ENCODE measurements at places on chromosomes 4 and X. TPM values are rescaled to one million over a fixed set of nuclear protein-coding genes. Genes with fewer than 3 reads are reported as not detected.

DNA sequence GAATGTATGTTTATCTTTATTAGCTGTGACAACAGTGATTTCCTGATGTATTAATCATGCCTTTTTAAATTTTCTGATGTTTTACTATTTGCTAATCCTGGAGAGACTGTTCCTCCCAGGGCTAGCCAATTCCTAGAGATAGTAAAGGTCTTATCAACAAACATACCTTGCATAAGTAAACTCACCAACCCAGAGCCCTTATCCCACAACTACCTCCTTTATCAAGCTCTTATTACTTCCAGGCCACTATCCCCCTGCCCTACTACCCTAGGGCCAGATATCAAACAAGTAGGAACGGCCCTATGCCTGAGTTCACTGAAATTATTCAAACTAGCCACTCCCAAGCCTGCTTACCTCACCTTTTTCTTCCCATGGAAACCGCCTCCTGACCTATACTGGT is 58.2 kb upstream of the NPNT start:
- no peak for DNase-seq

DNA sequence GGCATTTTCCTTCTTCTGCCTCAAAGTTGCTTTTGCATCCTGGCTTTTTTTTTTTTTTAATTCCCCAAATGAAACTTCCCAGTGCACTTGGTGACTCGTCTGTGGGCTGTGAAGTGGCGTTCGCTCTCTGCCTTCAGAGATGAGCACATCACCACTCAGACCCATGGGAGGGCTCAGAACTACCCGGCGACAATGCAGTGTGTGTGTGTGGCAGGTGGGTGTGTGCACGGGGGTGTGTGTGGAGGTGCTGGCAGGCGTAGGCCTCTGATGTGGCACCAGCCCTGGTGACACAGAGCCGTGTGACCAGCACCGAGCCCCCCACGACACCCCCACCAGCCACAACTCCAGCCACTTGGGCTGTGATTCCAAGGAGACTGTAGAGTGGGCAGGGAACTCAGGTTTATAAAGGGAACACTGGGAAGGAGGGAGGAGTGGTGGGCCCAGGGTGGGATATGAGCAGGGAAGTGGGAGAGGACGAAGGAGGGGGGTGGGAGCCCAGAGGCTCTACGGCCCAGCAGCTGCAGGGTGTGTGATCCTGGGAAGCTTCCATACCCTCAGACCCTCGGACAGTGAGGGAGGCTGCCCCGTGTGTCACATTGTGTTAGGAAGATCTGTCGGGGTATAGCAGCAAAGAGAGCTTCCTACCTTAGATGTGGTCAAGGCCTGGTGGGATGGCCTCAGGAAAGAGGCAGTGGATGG is 6.0 kb upstream of the WFS1 start:
- no peak for DNase-seq

DNA sequence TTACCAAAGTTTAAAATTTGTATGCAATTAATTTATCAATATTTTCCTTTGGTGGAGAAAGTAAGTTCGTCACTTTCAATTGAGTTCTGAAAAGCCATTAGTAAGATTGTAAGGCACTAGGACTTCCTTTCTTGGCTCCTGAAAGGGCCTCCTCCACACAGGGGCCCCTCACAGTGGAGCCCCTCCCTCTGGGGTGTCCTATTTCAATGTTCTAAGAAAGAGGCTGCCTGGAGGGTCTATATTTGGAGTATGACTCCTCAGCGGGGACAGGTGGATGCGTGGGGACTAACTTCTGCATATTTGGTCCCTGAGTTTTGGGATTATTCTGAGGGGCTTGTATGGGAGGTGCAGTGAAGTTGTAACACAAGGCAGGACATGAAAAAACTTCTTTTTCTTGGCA is 1.6 kb upstream of the ARMCX4 start:
- DNase-seq: no peak

DNA sequence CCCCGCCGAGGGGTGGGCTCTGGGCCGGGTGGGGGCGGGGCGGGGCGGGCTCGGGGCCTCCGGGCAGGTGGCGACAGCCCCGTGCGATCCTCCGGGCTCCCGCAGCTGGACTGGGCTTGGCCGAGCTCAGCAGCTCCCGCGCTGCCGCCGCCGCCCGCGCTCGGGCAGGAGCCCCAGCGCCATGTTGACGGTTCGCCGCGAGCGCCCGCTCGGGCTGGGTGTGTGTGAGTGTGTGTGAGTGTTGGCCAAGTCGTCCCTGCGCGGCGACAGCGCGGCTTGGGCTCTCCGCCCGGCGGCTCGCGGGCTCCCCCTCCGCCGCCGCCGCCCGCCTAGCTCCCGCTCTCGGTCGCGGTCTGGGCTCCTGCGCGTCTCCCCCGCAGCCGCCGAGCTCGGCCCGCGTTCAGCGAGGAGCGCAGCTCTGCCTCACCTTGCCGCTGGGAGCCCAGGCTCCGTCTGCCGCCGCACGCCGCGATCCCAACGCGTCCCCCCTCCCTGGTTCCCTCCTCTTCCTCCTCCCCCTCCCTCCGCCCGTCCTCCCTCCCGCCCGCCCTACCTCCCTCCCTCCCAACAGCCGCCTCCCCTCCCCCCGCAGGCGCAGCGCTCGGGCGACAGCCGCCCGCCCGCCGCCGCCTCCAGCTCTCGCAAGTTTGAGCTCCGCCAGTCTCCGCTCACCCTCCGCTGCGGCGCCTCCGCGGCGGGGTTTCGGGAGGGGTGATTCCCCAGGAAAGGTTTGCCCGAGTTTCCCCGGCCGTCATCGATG is at the start of gene BCOR:
Gene BCOR, minus strand, starts transcription at position 455 of the 760 bp plus-strand sequence. CDS start 20,029 bp downstream, outside the sequence.
- peak; percentile 66 for DNase-seq

GRCh38 chrX:28997706-28998463 is 410.6 kb downstream of the IL1RAPL1 start:
- DNase-seq: no peak

- no peak for DNase-seq
Observed at GRCh38 chr4:88891636-88892035, 165.3 kb downstream of the FAM13A start.

- peak; percentile 86 for DNase-seq
Observed at GRCh38 chr4:186957952-186958555, 234.4 kb upstream of the FAT1 start.

Gene GCNA
- not detected for total RNA-seq

Gene KIT
- total RNA-seq: not detected

- no peak for DNase-seq
Observed at GRCh38 chr4:152014280-152014679, 253.5 kb upstream of the GATB start.

Gene STK32B
- 0.38 TPM for total RNA-seq

Gene F9
- total RNA-seq: not detected

DNA sequence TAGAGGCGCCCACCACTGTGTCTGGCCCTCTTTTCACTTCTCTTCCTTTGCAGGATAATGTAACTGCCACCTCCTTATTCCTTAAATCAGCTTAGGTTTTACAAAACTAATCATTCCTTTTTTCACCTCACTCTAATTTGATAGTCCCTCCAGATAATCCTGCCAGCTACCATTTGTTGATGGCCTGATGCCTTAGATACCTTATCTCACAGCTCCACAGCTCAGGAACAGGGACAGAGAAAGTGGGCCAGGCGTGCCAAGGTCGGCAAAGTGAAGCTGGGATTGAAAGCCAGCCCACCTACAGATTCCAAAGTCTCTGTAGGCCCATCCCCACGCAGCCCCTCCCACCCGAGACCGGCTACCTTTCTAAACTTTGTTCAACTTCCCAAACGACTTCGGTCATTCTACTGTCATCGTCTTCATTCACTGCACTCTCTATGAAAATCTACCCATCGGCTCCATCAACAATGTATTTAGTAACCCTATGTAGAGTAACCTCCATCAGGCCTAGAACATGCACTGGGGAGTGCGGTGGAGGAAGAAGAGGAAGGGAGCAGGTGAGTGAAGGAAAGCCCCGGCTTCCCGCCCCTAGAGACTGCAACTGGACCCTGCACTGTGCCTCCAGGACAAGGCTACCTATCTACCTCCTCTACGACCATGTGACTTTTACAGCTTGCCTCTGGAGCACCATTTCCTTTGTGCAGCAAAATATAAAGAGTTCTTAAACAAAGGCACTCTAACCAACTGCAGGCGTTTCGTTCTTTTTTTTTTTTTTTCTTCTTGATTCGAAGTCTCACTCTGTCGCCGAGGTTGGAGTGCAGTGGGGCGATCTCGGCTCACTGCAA is 1.5 kb downstream of the CASP6 start:
- no peak for DNase-seq

Gene RBM47
- 0.13 TPM for total RNA-seq

GRCh38 chrX:104306180-104306579 is 51.4 kb upstream of the ESX1 start:
- DNase-seq: no peak

DNA sequence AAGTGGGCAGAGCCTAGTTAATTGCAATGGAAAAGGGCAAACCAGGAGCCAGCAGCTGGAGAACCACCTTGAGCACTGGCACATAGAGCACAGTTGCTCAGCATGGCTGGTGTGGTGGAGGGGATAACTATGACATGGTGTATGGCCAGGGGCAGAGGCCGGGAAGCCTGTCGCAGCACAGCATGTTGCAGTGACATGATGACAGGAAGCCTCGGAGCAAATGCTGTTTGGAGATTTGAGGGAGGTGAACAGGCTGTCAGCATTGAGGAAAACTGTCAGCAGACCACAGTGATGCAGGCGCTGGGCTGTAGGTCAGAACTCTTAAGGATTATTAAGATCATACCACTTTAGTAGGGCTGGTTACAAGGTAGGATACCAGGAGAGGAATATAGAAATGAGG is 228.7 kb downstream of the CBR4 start:
- DNase-seq: no peak

Gene VSIG1
- 0.37 TPM for total RNA-seq

GRCh38 chr4:16785793-16786527 is 112.5 kb downstream of the LDB2 start:
- DNase-seq: peak; percentile 66

GRCh38 chr4:177938226-177938625 is 496.0 kb upstream of the AGA start:
- DNase-seq: no peak

Gene UBL4A
- total RNA-seq: 39.1 TPM

Gene CSN1S1
- total RNA-seq: not detected

DNA sequence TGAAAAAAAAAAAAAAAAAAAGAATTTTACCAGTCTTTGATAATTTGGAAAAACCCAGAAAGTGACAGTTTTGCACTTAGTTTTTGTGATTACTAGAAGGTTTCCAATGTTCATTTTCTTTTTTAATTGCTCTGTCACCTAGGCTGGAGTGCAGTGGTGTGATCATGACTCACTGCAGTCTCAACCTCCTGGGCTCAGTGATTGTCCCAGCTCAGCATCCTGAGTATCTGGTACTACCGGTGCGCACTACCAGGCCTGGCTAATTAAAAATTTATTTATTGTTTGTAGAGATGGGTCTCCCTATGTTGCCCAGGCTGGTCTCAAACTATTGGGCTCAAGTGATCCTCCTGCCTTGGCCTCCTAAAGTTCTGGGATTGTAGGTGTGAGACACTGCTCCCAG is 3.3 kb downstream of the NUDT9 start:
- no peak for DNase-seq

Gene PRRG3
- not detected for total RNA-seq

Gene RAB33A
- 0.75 TPM for total RNA-seq

GRCh38 chr4:73701116-73701515 is 39.3 kb upstream of the CXCL8 start:
- peak; percentile 43 for DNase-seq

GRCh38 chr4:166422475-166422874 is 549.4 kb downstream of the TLL1 start:
- DNase-seq: no peak

Gene SNCA
- 19.3 TPM for total RNA-seq

DNA sequence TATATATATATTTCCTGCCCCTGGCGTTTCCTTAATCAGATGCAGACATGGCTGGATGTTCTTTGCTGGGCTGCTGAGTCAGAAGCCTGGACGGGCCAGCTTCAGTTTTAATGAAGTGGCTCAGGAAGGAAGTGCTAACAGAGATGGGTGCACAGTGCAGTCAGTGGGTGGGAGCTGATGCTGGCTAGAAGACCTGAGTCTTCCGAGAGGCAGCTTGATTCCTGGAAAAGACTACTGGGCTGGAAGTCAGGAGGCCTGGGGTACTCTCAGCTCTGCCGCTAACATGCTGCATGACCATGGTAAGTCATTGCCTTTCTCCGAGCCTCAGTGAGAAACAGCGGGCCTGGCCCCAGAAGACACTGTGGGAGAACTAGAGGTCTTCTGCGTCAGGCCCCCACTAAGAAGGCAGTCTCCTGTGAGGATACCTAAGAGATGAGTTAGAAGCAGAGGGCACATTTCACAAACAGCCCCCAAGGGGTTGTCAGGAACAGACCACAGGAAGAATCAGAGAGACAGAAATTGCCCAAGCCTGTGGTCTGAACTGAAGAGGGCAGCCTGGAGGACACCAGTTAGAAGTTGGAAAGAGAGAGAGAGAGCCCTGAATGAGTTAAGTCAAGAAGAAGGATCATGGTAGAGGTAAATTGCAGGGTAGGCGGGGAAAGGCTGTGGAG is 8.3 kb upstream of the CD40LG start:
- no peak for DNase-seq

Gene IRAK1
- total RNA-seq: 70.7 TPM

Gene CAMK2D
- total RNA-seq: 42.8 TPM

GRCh38 chr4:124212815-124213630 is 499.5 kb downstream of the ANKRD50 start:
- DNase-seq: no peak

GRCh38 chrX:101551380-101551767 is 1.0 kb downstream of the ARMCX1 start:
- DNase-seq: no peak

DNA sequence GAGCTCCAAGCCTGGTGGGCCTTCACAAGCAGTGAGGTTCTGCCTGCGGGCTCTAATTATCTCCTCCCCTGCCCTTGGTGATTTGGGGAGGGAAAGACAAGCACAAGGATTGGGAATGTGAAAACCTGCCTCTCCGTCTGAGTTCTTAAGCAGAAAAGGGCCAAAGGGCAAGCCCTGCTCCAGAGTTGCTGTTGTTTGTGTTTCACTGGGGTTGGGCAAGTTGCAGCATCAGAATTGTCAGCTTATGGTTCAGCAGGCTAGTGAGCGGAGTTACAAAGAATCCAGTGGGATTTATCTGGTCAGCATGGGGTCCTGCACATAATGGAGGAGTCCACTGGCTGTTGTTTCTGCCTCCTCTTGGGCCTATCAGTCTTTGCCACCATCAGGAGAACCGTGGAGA is 60.5 kb downstream of the NHS start:
- DNase-seq: no peak

DNA sequence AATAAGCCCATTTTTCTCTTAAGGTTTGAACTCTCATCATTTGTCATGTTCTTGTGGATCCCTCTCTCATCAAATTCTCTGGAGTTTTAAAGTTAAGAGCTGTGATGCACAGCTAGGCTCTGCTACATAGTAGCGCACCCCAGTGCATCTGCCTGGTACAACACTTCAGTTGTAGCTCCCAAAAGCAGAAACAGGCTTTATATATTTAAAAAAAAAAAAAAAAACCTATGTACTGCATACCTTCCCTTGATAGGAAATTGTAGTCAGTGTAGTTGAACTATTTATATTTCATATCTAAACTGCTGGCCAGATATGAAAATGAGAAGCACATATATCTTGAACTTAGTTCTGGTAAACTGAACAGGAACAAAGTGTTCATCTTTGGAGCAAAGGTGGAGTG is 131.4 kb downstream of the KLHL13 start:
- DNase-seq: no peak

- no peak for DNase-seq
Observed at GRCh38 chr4:85000343-85000742, 33.9 kb upstream of the WDFY3 start.

Measured in SJSA1 (cell line).